ENCODE measurements at places on chromosomes 13 and 19.

DNA sequence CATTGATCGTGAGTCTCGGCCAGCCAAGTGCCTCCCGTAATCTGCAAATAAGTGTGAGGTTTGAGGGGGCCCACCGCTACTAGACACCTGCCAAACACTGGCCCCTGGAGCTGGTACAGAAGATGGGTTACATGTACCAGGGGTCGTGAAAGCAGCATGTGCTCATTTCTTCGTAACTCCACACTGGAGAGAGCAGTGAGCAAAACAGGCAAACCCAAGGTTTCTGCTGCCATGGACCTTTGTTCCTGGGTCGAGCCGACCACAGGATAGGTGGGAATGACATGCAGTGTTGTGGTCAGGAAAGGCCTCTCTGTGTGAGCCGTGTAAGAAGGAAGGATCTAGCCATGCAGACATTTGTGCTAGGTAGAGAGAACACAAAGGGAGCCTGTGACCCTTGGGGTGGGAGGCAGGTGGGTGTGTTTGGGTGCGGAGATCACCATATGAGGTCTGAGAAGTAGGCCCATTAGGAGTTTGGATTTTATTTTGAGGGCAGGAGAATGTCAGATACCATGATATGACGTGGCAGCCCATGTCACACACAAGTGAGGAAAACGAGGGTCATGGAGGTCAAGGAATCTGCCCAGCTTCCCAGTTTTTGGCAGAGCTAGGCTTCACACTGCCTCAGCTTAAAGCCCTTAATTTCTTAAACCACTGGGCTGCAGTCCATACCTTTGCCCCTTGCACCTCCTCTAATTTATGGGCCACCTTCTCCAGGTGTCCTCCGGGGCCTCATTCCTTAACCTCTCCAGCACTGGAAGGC lies 919 bp downstream of the GTF3A start:
- peak; percentile 43 for DNase-seq

DNA sequence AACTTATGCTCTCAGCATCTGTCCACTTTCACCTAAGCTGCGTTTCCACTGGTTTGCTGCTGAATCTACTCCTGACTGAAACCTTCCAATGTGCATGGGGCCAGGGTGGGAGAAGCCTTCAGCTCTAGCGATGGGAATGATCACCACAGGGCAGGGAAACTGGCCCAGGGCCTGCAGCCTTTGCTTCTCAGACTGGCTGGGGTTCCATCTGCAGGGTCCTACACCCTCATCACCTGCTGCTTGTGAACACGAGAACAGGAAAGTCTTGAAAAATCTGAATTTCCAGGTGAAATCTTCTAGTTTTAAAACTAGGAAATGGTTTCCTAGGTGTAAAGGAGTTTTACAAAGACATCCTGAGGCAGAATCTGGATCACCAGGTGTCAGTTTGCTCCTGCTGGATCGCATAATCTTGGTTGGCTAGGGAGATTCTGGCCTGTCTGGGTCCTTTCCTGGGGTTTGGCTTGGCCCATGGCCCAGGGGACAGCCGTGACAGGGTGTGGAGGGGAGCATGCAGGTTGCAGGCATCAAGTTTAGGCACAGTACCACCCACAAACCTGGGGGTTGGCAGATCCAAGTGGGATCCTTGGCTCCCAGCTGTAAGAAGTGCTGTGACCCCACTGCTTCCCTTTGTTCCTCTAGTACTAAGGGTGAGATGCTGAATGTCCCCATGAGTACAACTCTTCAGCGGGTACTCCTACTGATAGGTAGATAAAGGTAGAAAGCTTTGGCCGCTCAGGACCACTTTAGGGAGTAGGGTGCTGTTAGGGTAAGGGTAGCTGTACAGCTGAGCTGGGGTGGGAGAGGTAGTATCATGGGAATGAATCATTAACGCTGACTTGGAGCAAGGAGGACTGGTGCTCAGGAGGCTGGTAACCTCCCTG lies 1.8 kb upstream of the UBE2M start:
- no peak for DNase-seq

DNA sequence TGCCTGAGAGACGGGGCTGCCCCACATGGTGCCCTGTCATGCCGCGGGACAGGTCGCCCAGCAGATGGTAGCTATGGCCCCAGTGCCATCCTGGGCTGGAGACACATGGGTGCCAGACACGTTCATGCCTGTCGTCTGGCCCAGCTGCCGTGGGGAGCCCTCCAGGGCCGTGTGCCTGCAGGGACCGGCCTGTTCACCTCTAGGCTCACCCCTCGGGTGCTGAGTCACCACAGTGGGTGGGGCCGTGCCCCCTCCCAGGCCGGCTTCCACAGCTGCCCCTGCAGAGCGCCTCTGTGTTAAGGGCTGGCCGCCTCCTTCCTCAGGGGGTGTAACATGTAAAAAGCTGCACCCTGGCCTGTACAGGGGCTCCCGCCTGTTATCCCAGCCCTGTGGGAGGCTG lies 36.1 kb downstream of the CSNK1G2 start:
- DNase-seq: no peak

DNA sequence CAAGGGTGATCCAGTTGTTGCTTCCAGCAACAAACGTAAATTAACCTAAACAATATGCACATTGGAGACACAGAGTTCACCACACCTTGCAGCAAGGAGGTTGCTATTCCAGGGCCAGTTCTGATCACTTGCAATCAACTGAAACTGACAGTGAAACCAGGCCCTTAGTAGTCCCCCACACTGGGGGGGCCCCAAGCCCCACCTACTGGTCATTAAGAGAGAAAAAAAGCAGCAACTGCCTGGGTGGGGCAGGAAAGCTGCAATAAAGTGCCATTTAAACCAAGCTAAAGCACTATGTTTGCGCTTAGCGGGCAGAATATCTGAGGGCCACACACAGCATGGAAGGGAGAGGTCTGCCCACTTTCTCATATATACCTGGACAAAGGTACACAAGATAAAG lies 51.5 kb downstream of the ATP7B start:
- DNase-seq: no peak

DNA sequence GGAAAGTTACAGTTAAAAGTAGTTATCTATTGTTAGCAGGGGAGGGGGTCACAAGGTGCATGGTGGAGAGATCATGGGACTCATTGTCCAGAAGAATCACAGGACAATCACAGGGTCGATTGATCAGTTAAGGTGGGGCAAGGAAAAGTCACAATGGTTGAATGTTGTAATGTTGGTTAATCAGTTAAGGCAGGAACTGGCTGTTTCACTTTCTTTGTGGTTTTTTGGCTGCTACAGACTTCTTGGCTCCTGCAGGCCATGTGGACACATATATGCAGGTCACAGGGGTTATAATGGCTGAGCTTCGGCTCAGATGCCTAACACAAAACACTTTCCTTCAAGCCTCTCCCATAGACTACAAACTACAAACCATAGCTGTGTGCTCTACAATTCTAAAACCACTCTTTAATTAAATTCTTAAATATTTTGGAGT lies 6.9 kb upstream of the ZNF431 start:
- DNase-seq: no peak

GRCh38 chr19:33134571-33135041 lies 2.7 kb downstream of the WDR88 start:
- DNase-seq: no peak

- no peak for DNase-seq
Observed at GRCh38 chr13:44017756-44018309, 138.1 kb downstream of the LACC1 start.

DNA sequence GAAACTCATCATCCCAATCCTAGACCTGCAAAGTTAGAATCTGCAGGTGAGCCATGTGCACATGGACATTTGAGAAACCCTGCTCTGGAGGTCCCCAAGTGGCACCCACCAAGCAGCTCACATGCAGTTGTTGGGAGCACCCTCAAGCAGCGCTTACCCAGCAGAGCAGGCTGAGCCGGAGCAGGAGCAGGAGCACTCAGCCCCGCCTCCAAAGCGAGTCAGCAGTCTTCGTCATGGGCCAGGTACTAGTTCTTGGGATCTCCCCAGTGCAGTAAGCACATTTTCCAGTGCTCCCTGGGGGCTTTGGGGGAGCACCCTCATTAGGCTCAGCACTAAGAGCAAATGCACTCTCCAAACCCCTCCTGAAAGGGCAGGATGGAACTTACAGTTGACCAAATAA lies 572.7 kb downstream of the IRS2 start:
- no peak for DNase-seq

DNA sequence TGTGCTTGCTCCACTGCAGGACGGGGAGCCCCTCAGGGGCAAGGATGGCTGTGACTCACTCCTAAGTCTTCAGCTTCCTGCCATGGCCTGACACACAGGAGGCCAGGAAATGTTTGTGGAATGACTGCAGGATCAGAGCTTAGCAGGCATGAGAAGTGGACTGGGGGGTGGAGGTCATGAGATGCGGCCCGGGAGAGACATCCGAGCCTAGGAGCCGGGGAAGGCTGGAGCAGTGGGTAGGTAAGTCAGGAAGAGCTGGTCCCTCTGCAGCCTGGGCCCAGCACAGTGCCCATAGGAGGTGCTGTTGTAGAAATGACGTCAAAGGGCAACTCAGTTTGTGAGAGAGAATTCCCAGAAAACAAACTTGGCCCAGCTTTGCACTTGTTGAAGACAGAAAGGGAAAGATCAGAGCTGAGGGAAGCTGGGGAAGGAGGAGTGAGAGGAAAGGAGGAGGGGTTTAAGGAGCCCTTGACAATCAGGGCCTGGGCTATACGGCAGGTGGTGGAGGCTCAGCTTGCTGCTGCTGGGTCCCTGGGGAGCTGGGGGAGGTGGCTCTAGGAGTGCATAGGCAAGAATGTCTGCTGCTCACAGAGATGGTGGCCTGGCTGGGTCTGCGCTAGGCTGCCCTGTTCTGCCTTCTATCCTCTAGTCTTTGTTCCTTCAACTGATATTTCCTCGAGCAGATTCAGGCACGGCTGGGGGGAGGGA lies 18.5 kb downstream of the POU2F2 start:
- DNase-seq: peak; percentile 92

Measured in SW 1271 (cell line).